ENCODE measurements at places on chromosomes 12 and 14.

- DNase-seq = no peak
These were observed 20.3 kb downstream of the BRF1 start for GRCh38 chr14:105280525-105280924.

GRCh38 chr12:106085213-106085612, 53.5 kb downstream of the NUAK1 start:
- DNase-seq = no peak

GRCh38 chr12:88400302-88400701, 180.0 kb downstream of the KITLG start:
- no peak for DNase-seq

DNA sequence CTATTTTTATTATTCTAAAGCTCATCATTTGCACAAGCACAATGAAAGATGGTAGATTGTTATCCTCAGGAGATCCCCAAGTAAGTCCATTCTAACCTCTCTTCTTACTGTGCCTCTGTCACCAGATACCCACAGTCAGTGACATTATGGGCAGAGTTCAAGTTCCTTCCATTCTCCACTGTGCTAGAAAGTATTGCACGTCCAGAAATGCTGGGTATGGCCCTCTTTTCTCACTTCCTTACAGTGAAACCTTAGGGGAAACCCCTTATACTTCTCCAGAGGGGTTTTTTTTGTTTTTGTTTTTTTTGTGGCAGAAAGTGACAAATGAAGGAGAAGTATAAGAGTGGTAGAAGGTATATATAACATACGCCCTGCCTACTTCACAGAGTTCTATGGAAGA, 102.9 kb downstream of the DIO2 start:
- no peak for DNase-seq

GRCh38 chr14:99609245-99610170, 5.5 kb upstream of the CCDC85C start:
- no peak for DNase-seq

GRCh38 chr12:61915420-61915819, 344.8 kb upstream of the USP15 start:
- DNase-seq = no peak

GRCh38 chr14:88630565-88630964, 67.7 kb downstream of the ZC3H14 start:
- no peak for DNase-seq

DNA sequence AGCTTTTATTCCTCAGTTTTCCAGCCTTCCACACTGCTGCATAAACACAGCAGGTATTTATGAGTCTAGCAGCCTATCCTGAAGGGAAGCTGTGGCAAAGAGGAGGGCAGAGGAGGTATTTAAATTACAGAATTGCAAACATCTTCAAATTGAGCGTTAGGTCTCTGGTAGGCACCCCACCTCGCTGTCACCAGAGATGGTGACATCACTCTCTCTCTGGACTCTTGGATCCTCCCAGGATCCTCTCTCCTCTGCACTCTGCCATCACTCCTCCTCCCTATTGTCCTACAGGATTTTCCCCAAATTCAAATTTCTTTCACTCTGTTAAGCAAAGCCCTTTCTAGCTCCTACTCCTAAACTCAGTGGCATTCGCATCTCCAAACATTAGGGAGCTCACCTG, 6.7 kb downstream of the PLEKHD1 start:
- no peak for DNase-seq

DNA sequence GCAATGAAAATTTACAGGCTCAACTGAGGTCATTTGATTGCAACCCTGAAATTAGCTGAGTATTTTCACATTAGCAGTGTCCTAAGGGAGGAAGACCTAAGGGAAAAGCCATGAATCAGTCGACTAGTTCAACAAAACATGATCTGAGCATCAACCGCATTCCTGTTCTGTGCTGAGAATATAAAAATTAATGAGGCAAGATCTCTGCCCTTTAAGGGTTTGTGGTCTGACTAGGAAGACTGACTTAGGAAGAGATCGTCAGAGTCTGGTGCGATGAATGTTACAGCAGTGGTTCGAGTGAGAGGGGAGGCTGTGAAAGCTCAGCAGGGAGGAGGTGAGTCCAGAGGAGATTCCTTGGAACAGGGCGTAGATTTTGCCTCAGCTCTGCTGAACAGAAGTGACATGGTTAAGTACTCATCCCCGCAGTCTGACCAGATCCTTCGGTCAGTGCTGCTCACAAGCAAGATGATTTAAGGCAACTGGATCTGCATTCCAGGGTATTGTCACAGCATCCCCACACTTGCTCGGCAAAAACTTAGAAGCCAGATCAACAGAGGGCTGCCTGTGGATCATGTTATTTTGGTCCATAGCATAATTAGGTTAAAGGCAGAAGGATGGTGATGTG, 49.6 kb downstream of the BMAL2 start:
- DNase-seq = no peak

DNA sequence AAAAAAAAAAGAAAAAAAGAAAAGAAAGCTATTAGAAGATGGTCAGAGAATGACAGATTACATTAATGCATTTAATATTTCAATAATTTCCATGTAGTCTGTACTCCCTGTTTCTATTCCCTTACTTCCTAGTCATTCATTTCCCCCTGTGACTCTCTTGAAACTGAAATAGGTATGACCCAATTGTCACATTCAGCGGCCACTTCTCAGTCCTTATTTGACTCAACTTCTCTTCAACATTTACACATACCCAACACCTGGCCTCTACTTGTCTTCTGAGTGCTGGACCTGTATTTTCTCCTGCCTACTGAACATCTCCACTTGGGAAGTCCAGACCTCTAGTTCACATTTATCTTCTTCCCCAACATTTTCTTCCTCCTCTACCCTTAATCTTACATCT, 7.2 kb downstream of the EEA1 start:
- no peak for DNase-seq

- no peak for DNase-seq
These were observed 21.9 kb upstream of the EEA1 start for GRCh38 chr12:92951006-92951405.

GRCh38 chr14:61099216-61099835, 118.3 kb downstream of the SLC38A6 start:
- DNase-seq = no peak

GRCh38 chr12:120733574-120733973, 7.9 kb downstream of the ACADS start:
- no peak for DNase-seq

- DNase-seq = no peak
These were observed 615.2 kb downstream of the RPS29 start for GRCh38 chr14:48970943-48971342.

GRCh38 chr12:110822821-110823415, 23.9 kb upstream of the CCDC63 start:
- DNase-seq = no peak

DNA sequence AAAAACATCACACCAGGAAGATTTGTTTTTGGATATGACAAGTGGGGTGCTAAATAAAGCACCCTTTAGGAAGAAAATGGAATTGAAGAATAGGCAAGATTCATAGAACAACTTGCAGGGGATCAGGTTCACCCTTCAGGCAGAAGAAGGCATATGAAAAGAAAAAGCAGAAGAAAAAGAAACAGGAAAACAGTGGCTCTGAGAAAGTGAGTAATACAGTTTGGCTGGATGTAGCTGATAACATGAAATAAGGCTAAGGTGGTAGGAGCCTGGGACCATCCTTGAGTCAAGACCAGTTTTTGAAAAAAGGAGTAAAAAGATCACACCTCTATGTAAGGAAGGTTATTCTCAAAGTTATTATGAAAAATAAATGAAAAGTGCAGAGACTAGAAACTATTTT, 42.4 kb downstream of the TRIP11 start:
- DNase-seq = no peak

DNA sequence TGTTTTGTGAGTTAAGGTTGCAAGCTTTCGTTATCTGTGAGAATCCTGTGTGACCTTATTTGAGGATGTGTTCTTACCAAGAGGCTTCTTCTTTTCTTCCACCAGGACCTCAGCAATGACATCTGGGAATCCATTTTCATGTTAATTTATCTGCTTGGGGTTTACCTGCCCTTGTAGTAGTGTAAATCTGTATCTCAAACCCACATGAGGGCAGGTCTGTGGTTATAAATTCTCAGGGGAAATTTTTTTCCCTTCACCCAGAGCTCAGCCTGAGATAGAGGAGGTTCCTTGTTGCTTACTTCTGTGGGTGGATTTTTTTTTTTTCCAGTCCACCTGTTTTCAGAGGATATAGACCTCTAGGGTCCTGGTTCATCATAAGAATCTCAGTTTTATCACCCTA, 70.8 kb downstream of the AKAP6 start:
- DNase-seq = no peak

- no peak for DNase-seq
These were observed 7.3 kb downstream of the KRT83 start for GRCh38 chr12:52313926-52314325.

DNA sequence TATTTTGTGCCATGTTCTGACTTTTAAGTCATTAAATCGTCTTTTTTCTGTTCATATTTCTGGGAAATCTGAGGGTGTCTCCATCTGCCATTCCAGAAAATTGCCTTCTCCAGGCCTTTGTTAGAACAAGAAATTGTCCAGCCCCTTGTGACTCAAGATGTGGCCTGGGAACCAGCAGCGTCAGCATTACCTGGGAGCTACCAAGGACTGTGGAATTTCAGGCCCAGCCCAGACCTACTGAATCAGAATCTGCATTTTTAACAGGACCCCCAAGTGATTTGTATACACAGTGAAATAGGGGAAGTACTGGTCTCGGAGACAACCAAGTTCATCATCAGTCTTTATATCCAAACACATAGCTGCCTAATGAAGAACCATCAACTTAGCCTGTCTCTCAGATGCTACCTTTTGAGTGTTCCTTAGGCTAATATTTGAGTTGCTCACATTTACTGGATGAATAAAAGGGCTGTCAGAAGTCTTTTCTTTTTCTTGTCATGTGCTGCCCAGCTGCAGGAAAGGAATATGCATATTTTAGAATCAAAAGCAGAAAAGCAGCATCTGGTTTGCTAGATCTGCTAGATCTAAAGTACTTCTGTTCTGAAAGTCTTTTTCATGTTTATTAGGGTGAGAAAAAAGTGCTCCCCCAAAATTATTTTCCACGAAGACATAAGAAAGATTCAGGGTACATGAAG, 21.2 kb downstream of the GPHB5 start:
- no peak for DNase-seq

DNA sequence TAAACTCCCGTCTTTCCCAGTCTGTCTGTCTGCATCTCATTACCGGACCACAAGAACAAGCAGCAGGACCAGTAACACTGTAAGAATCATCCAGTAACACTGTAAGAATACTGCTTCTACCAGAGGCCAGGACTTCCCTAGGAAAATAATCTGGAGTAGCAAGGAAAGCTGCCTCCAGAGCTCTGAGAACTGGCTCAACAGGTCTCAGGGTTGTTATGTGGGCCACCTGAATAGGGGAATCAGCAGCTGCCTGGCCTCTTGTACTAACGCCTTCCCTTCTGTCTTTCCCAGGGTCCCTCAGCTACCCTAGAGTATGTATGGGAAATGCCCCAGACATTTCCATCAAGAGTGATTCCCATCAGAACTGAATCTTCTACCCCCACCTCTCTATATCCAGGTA, 954 bp upstream of the SLC39A2 start:
- no peak for DNase-seq

DNA sequence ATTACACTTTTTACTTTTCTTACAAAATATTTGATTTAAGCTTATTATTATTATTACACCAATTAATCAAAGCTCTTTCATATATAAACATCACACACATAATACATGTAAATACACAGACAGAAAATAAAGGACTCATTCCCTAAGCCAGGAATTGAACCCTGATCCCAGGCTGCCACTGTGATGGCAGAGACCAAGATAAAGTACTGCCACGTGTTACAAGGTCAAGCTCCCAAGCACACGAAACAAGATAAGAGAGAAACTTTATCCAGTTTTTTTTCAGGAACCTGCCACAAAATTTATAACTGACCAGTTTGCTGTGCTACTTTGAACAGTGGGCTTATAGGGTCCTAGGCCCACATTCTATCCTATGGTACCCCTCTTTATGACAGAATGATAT, 111.3 kb downstream of the EML1 start:
- DNase-seq = no peak

GRCh38 chr14:31986405-31986804, 90.7 kb upstream of the ARHGAP5 start:
- no peak for DNase-seq

- no peak for DNase-seq
These were observed 4.1 kb downstream of the TNFAIP2 start for GRCh38 chr14:103127356-103127755.

DNA sequence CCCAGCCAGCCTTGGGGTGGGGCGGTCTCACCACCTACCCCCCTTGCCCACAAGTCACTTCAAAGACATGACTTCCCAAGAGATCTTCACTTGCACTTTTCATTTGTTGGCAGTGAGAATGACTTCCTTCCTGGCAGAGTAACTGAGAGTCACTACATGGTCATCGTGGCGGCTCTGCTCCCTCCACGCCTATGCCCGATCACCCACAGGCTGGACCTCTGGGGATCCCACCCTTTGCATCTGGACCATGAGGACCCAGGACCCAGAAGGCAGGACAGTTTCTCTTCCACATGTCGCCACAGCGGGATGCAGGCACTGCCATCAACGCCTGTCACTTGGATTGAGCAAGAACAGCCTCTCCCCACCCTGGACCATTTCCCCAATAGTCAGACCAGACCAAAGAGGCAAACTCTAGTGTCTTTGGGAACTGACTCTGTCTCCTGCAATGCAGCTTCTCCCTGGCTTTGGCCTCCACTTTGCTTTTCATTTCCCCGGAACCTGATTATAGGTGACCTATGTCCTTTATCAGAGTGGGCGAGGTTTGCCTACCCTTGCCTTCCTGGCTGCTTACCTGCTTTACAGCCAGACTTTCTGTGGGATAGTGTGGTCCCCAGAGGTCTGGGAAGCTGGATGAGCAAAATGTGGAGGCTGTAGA, 3.6 kb downstream of the VDR start:
- peak; percentile 29 for DNase-seq

- no peak for DNase-seq
These were observed 274.9 kb upstream of the RTL1 start for GRCh38 chr14:101178184-101179072.

DNA sequence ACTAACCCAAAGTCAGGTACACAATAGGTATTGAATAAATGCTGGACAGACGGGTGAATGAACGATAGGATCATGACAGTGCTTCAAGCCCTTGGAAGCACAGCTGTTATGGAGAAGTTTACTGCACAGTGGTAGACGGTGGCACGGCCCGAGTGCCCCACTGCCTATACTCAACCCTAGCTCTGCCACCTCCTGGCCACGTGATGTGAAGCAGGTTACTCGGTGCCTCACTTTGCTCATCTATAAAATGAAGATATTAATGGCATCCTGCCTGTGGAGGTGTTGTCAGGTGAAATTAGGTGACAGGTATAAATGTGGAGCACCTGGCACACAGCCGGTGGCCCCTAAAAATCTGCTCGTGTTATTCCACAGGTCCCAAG, 5.8 kb downstream of the ASB2 start:
- DNase-seq = peak; percentile 75

DNA sequence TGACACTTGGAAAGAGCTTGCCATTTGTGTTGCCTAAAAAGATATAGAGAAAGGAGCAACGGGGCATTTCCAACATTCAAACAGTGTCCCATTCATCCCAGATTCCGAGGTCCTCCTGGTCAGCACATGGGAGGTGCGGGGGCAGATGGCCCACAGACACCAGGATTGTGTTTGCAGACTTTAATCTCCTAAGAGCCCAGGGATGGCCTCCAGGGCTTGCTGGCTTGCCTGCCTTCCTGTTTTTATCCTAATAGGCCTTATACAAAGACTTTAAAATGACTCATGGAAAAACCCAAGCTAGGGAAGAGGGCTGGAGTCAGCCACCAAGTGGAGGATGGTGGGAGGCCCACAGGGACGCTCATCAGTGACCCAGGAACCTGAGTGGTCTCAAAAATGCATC, 21.5 kb upstream of the FAM181A start:
- DNase-seq = no peak

GRCh38 chr12:124028555-124028925, 55.5 kb downstream of the ZNF664 start:
- no peak for DNase-seq
